Inflammatory macrophage treated with lipopolysaccharide for 1 hour (primary cell): ENCODE measurements at places on chromosomes 1 and 21.

DNA sequence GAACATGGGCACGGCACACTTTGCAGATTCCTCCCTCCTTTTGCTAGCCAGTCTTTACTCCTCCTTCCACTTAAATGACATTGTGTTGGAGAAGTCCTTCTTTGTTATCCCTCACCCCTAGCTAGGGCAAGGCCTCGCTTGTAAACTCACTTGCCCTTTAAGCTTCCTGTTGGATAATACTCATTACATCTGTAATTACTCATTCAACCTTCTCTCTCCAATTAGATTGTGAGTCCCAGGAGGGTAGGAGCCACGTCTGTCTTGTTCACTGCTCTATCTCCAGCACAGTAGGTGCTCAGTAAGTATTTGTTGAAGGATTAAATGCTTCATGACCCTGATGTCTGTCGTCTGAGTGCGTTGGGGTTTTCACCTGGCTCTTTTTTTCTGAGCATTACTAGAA, 98.7 kb upstream of the USP24 start:
- no peak for DNase-seq

DNA sequence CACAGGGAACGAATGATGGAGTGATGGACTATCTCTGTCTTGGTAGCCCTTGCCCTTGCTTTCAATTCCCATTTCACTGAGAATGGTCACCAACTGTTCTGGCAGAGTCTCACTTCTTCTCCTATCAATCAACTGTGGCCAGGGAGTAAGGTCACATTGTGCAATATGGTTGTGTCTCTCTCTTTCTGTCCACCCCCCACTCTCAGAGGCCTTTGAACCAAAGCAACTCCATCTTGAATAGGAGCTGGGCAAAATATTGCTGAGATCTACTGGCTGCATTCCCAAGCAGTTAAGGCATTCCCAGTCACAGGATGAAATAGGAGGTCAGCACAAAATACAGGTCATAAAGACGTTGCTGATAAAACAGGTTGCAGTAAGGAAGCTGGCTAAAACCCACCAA, 36.7 kb downstream of the NTMT2 start:
- no peak for DNase-seq

- peak; percentile 30 for DNase-seq
Measured at GRCh38 chr21:33658919-33659567, 16.7 kb downstream of the ITSN1 start.

DNA sequence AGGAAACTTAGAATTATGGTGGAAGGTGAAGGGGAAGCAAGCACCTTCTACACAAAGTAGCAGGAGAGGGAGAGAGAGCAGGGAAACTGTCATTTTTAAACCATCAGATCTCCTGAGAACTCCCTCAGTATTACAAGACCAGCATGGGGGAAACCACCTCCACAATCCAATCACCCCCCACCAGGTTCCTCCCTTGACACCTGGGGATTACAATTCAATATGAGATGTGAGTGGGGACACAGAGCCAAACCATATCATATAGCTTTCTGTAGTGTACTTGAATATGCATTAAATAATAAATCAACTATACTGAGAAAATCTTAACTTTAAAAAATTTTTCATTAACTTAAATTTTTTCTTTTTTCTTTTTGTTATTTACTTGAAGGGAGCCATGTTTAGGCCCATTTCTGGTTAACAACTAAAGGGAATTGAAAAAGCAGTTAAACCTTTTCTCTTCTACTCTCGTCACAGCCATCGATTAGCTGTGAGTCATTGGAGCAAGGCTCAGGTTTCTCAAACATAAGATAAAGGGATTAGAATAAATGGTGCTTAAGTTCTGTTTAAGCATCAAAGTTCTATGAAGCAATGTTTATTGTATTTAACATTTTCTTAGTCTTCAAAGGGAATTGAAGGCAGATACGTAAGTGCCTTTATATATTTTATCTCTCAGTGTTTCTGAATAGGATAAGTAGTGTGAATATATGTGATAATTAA, 72.2 kb upstream of the DPT start:
- DNase-seq, result no peak

- DNase-seq, result peak; percentile 24
Measured at GRCh38 chr1:92817986-92818764, 13.7 kb upstream of the RPL5 start.

GRCh38 chr1:184851822-184852746, 97.4 kb upstream of the EDEM3 start:
- DNase-seq, result no peak

DNA sequence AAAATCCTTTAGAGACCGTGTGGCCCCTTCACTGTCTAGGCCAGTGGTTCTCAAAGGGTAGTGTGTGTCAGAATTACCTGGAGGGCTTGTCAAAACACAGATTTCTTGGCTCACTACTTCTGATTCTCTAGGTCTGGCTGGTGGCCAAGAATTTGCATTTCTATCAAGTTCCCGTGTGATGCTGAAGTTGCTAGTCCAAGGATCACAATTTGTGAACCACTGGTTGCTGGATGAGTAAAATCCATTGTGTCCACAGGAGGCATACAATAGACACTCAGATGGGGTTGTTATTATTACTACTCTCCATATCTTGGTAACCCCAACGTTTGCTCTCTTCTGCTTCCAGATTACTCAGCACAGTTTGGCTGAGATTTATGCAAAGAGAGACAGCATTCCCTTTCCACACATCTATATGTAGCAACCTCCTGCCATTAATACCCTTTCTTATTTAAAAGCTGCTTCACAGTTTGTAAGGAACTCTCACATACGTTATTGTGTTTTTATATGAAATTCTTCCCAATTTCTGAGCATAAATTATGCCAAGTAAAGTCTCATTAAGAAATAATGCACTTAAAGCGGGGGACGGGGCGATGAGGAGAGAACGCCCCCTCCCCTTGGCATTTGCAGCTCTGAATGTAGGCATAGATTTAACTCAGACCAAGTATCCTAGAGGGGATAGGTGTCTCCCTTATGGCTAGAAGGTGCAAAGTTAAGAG, 720 bp upstream of the TMCC2 start:
- peak; percentile 28 for DNase-seq

GRCh38 chr1:213110349-213111300, 59.6 kb downstream of the RPS6KC1 start:
- DNase-seq, result no peak

DNA sequence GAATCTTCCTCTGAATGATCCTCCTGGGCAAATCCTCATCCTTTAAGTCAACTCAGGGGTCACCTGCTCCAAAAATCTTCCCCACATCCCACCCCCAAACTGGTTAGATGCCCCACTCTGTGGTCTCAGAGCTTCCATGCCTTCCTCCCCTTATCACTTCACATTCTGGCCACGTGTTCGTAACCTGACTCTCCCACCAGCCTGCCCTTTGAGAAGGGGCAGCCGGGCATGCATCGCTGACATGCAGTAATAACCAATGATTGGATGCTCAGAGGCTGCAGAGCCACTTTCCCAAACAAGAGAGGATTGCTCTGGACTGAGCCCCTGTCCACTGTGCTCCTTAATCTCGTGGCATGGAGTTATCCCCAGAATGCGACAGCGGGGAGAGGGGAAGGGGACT, 7.0 kb downstream of the LELP1 start:
- DNase-seq, result no peak

GRCh38 chr1:25477448-25478034, 46.8 kb downstream of the MACO1 start:
- DNase-seq, result no peak

GRCh38 chr1:207866471-207867135, 44.3 kb downstream of the CD34 start:
- DNase-seq, result no peak

GRCh38 chr1:42000766-42001165, 82.0 kb upstream of the HIVEP3 start:
- no peak for DNase-seq

- no peak for DNase-seq
Measured at GRCh38 chr21:28256420-28256831, 736.3 kb downstream of the LTN1 start.

GRCh38 chr1:6328696-6329095, 64.9 kb downstream of the ACOT7 start:
- DNase-seq, result no peak

GRCh38 chr1:112637254-112638109, 17.9 kb downstream of the CAPZA1 start:
- DNase-seq, result no peak

GRCh38 chr21:46371204-46372013, 47.5 kb downstream of the PCNT start:
- no peak for DNase-seq

DNA sequence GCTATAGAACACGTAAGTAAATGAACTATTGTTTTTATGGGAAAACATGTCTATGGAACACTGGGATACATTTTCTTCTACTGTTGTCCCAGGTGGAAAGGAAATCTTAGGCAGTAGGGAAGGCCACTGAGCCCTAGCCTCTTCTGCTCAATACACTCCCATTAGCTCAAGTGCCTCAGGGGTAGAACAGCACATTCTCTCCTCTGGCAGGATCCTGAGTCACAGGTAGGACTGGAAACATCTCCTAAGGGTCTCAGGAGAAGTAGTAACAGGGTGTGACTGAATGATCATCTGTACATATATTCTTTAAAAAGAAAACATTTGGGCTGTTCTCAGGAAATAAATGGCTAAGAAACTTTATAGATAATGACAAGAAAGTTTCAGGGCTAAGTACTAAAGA, 175.6 kb upstream of the ESRRG start:
- no peak for DNase-seq

GRCh38 chr1:5906116-5906515, 86.1 kb downstream of the NPHP4 start:
- DNase-seq, result no peak

DNA sequence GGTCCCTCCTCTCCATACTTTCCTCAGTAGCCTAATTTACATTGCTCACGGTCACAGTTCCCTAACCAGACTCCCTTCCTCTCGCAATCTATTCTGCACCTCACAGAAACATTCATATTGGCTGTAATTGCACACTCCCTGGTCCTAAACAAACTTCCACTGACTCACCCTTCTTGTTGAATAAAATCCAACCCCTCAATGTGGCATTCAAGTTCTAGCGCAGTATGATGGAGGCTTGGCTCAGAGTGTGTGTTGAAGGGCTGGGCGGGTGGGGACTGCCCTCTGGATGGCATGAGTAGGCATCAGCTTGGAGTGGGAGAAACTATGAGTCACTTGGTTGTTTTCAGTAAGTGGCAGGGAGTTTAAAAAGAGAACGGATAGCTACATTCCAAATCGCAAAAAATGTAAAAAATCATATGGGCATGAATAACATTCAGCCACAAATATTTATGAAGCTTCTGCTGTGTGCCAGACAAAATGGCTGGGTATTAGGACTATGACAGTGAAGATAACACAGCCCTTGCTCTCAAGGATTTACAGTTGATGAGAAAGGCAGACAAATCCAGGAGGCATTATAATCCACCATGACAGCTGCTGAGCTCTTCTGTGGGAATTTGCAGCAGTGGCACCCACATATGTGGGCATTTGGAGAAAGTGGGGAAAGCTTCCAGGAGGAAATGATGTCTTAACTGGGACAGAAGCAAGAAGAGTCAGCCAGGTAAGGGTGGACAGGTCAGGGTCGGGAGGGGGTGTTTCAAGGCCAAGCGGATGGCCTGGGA, 42.2 kb upstream of the LYST start:
- peak; percentile 69 for DNase-seq

DNA sequence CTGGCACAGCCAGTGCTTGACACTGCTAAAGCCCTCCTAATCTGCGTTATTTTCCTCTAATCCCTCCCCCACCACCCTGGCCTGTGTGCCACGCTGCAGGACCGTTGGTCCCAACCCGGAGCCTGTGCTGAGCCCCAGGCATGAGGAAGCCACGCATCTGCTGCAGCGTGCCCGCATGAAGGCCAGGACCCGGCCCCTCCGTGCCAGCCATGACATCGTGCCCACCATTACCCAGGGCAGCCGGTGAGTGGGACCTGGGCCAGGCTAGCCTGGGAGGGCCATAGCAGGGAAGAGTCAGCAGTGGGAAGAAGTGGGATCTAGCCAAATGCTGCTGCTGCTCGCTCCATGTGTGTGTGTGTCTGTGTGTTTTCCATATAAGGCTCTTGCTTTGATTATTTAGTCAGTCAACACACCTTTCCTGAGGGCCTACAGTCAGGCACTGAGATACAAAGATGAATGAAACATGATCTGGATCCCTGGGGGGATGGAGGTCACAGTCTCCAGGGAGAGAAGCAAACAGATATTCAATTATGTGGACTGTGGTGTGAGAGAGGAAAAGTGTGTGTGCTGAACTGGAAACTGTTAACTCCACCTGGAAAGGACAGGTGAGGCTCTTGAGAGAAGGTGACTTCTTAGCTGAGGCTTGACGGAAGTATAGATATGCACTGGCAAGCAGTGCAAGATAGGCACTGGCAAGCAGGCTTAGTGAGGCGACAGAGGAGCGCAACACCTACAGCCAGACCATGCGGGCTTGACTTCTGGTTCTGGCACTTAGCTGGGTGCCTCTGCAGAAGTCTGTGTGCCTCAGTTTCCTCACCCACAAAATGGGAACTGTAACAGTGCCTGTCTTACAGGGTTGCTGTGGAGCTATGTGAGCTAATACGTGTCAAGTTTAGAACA, 15.9 kb downstream of the KIAA1614 start:
- no peak for DNase-seq

GRCh38 chr1:58710190-58711085, 10.6 kb upstream of the MYSM1 start:
- peak; percentile 22 for DNase-seq

- peak; percentile 44 for DNase-seq
Measured at GRCh38 chr1:209627027-209627731, 25.0 kb downstream of the LAMB3 start.

DNA sequence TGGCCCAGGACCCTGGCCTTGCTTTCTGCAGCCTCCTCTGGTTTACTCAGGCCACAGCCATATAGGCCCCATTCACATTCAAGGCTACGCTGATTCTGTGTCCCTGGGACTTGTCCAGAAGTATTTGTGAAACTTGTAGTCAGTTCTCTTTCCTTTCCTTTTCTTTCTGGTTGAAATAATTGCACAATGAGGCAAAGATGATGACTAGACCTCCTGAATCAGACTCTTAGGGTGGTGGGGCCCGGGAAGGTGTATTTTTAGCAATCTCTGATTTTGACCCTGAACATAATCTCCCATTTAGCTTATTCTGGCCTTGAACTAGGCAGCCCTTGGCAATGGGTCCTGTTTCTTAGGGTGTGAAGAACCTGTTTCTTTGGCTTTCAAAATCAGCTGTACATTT, 39.9 kb downstream of the STUM start:
- DNase-seq, result peak; percentile 31

GRCh38 chr1:33335020-33335419, 14.1 kb upstream of the A3GALT2 start:
- peak; percentile 63 for DNase-seq

DNA sequence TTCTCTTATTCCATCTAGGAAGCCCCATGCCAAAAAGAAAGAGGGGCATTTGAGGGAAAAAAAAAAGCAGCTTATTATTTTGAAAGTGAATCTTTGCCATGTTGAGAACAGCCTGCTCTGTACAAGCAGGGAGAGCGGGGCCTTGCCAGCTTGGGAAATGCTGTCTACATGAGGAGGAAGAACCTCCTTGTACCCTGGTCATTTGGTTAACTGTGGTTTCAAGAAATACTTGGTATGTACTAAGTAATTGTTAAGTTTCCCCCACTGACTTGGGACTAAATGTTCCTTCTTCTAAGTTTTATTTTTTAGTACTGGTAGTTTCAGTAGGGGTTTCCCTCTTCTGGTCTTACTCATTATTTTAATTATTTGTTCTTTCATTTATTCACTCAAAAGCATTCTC, 144.1 kb upstream of the HOOK1 start:
- peak; percentile 25 for DNase-seq

GRCh38 chr1:205583461-205584130, 48.2 kb downstream of the ELK4 start:
- DNase-seq, result no peak
